ENCODE measurements at places on chromosomes 16 and 17.

GRCh38 chr16:10957771-10958482 is 13.6 kb downstream of the CLEC16A start:
- DNase-seq, result no peak

DNA sequence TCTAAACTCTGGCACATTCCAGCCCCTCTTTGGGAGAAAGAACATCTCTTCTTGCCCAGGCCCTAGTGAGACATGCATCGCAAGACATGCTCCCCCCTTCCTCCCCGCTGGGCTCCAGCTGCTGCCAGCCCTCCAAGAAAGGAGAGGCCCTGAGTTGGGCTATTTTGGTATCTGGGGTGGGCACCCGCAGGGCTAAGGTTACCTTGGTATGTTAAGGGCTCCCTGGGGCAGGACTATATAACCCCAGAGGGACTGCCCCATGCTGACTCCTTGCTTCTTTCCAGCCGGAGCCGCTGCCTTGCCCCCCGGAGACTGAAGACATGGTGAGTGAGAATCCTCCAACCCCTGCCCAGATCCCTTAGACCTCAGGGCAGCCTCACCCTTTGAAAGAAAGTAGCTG is at the start of gene MYL11:
MYL11 (plus strand) TSS at position 265 of the 400 bp plus-strand sequence; CDS start at position 321, 56 bp downstream.
- no peak for DNase-seq

DNA sequence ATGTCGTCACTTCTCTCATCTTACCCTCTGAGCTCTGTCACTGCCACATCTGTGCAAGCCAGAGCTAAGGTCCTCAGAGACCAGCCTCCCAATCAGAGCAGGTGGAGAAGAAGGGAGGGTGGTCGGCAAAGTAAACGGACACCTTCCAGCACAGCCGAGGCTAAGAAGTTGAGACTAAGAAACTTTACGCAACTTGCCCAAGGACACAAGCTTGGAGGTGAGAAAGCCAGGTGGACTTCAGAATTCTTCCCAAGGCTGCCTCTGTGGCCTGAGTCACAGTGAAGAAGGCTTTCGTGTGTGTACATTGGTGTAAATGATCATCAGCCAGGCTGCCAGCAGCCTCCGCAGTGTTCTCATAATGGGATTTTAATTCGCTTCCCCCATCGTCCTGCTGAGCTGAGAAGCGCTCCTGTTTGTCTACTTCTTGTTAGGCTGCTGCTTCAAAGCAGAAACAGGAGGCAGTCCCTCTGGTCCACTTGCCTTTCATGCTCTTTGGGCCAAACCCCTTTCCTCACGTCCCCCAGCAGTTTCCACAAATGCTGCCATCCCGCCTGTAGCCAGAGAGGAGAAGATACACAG is 125.0 kb upstream of the RPL38 start:
- no peak for DNase-seq

DNA sequence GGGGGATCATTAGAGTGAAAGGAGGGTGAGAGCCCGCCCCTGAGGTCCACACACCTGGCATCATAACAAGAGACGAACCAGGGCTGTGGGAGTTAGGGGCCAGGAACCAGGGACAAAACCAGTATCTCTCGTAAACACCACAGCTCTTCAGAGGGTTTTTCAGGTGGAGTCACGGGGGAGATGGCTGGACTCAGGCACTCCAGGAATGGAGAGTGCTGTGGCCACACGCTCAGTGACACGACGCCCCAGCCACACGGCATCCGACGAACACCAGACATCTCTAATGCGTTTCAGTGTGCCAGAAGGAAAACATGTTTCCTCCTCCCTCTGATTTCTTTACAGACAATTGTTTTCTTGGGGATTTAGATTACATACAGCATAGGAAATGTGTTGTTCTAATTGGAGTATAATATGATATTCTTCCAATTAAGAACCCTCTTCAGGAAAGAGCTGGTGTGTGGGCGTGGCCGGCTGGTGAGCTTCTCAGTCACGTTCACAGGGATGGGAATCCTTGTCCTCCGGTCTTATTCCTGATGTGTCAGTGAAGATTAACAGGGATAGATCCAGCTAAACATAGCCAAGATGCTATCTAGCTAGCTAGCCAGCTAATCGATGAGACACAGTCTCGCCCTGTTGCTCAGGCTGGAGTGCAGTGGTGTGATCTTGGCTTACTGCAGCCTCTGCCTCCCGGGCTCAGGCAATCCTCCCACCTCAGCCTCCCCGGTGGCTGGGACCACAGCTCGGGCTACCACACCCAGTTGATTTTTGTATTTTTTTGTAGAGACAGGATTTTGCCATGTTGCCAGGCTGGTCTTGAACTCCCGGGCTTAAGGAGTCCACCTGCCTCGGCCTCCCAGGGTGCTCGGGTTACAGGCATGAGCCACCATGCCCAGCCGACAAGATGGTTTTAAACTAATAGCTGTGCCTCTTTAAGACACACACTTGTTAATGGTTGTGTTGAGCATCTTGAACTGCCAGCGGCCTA is 98.6 kb downstream of the BANP start:
- no peak for DNase-seq

- no peak for DNase-seq
Observed at GRCh38 chr17:8890671-8891070, 23.2 kb upstream of the PIK3R6 start.

GRCh38 chr16:80604600-80605355 is 64.0 kb downstream of the DYNLRB2 start:
- DNase-seq, result no peak

GRCh38 chr17:70169709-70170597 is 621 bp downstream of the KCNJ2 start:
- no peak for DNase-seq

DNA sequence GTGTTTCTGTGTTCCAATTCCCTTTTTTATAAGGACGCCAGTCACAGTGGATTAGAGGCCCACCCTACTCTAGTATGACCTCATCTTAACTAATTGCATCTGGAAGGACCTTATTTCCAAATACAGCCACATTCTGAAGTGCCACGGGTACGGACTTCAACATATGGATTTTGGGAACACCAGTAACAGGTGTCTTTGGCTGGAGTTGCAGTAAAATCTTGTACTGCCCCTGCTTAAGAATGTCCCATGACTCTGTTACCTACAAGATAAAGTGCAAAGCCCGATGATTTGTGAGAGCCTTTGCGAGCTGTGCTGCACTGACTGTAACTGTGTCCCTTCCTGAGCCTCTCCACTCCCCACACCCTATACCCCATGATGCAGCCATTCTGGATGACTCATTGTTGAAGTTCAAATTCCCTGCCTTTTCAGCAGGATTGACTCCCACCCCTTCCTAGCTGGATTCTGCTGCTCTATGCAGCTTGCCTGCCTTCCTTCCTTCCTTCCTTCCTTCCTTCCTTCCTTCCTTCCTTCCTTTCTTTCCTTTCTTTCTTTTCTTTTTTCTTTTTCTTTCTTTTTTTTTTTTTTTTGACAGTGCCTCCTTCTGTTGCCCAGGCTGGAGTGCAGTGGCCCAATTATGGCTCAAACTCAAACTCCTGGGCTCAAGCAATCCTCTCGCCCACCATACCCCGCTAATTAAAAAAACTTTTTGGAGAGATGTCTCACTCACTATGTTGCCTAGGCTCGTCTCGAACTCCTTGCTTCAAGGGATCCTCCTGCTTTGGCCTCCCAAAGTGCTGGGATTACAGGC is 2.1 kb downstream of the HCRT start:
- DNase-seq, result no peak

DNA sequence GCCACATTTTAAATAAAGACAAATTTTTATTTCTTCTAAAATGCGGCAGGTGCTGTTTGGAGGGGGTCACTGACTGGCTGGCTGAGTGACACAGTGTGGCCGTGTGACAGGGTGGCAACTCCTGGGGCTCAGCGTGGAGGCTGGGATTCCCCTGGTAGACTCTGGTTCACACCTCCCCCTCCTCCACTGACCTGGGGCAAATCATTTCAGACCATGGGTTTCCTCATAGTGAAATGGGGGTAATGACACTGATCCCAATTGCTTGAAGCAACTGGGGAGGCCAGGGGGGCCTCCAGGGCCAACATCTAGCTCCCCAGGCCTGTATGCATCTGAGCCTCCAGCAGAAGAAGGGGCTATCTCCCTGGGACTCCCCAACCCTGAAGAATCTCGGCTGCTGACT is 6.6 kb downstream of the HSD11B2 start:
- DNase-seq, result no peak

- no peak for DNase-seq
Observed at GRCh38 chr17:28737316-28737715, 6.5 kb upstream of the TRAF4 start.

DNA sequence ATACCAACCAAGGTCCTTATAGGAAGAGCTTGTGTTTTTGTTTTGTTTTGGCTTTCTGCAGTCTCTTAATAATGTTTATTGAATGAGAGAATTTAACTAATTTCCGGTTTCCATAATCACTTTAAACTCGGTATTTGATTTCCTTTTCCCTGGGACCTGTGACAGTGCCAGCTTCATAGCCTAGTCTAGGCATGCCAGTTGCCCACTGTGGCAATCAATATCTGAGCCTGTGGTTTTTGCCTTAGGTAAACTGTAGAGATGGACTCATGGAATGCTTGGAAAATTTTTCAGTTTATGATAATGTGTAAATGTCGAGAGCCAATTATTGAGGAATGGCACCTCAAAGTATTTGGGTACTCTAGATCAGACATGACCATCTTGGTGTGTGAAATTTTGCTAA is 78.2 kb downstream of the FTO start:
- DNase-seq, result no peak

DNA sequence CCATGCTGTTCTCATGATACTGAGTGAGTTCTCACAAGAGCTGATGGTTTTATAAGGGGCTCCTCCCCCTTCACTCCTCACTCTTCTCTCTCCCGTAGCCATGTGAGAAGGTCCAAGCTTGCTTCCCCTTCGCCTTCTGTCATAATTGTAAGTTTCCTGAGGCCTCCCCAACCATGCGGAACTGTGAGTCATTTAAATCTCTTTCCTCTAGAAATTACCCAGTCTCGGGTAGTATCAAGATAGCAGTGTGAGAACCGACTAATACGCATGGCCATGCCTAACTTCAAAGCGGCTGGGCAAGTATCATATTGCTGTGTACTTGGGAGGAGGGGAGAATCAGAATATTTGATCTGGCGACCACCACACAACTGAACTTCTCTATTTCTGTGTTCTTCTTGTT is 88.3 kb downstream of the PRKCB start:
- DNase-seq, result no peak

GRCh38 chr17:15516150-15516549 is 47.1 kb downstream of the TVP23C start:
- DNase-seq, result no peak

DNA sequence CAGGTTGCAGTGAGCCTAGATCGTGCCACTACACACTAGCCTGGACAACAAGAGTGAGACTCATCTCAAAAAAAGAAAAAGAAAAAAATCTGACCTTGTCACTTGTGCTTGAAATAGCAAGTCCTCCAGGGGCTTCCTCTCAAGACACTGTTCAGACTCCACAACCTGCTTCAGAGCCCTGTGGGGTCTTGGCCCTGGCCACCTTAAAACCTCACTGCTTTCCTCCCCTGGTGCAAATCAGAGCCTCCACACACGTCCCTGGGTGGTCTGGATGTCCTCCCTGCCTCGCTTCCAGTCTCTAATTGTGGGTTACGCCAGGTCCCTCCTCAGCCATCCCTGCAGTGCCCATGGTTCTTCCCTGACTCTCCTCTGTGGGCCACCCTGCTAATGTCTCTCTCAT is 4.7 kb downstream of the ACD start:
- no peak for DNase-seq

DNA sequence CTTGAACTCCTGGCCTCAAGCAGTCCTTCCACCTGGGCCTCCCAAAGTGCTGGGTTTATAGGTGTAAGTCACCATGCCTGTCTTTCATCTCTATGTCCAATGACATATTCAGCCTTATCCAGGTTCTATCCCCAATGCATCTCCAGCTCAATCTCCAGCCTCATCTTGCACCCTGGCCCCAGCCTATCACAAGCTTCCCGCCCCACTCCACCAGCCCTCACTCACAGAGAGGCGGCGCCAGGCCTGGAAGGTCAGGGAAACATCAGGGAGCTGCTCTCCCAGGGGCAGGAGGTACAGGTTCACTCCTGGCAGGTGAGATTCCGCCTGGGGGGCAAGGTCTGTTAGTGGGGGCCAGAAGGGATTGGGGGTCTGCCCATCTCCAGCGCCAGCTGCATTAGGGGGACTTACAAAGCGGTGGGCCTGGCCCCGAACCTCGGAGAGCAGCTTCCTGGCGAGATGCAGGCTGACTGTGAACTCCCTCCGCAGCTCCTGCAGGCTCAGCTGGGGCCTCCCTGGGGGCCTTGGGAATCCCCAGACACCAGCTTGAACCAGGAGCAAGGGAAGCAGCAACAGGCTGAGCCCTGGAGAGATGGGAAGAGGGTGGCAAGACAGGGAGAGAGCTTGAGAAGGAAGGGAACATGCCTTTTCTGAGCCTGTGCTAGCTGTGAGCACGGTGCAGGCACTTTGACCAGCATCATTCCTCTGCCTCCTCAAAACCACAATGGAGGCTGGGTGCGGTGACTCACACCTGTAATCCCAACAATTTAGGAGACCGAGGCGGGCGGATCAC is 3.0 kb downstream of the IL27 start:
- DNase-seq, result no peak

DNA sequence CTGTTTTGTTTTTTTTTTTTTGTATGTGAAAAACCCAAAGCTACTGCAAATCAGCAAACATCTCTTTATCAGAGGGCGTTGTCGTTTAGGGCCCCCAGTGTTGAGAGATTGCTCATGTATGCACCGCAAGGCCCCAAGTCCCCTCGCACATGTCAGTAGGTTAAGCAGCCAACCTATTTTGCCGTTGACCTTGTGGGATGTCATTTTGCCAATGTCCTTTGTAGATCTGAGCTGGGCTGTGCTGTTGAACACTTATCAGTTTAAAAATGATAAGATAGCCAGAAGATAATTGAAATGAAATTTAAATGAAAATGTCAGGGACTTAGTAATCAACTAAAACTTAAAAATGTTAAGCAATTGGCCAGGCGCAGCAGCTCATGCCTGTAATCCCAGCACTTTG is 26.2 kb downstream of the ARSG start:
- no peak for DNase-seq

GRCh38 chr16:84827897-84828296 is 8.1 kb downstream of the CRISPLD2 start:
- DNase-seq, result no peak

DNA sequence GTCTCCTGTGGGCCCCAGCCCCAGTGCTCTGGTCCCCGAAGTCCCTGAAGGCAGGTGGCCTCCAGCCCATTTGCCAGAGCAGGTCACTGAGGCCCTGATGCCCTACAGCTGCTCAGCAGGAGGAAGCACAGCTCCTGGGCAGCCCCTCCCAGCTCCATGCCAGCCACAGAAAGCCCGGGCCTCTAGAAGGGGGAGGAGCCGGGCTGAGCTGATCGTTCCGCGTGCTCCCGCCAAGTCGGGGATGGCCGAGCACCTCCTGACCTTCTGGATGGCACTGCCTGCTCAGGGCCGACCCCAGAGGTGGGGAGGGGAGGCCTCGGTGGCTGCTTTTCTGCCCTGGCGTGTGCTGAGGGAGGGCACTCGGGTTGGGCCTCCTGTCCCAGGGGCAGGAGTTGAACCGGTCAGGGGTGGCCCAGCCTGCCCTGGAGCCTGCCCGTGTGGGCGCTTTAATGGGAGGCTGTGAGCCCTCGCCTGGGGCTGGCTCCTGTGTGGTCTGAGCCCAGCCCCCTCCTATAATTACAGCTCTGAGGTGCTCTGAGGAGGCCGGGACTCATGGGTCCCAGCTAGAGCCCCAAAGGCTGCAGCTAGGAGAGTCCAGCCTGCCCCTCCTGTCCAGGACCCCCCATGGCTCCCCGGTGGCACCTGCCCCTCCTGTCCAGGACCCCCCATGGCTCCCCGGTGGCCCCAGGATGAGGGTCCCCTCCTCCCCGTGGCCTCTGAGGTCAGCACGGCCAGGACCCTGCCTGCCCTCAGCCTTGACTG is 29.7 kb downstream of the ZFPM1 start:
- DNase-seq, result no peak
